ENCODE measurements at places on chromosomes 16 and 17.

DNA sequence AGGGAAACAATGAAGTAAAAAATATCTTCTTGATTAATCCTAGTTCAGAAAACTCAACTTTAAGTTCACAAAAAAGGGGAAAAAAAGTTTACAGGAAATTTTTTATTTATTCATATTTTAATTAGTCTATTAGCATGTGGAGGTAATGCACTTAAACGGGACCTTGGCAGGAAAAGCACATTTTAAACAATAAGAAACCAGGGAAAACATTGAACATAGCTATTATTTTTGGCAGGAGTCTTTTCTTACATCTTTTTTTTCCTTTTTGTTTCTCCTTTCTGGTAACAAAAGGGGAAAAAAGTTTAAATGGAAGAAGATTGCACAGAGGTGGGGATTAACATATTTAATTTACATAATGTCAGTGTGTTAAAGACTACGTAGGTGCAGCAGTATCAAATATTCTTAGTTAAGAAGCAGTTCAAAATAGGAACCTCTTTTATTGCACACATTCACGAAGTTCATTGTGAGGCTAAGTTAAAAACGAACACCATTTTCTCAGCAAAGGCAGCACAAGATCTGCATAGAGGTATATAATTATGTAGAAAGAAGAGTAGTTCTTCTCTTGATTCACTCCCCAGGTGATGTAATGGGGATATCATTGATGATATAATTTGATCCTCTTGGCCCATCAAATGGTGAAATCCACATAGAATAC is 940.5 kb downstream of the CDH11 start:
- no peak for DNase-seq

- DNase-seq, result no peak
These were observed 14.7 kb downstream of the LRRC75A start for GRCh38 chr17:16477255-16477654.

DNA sequence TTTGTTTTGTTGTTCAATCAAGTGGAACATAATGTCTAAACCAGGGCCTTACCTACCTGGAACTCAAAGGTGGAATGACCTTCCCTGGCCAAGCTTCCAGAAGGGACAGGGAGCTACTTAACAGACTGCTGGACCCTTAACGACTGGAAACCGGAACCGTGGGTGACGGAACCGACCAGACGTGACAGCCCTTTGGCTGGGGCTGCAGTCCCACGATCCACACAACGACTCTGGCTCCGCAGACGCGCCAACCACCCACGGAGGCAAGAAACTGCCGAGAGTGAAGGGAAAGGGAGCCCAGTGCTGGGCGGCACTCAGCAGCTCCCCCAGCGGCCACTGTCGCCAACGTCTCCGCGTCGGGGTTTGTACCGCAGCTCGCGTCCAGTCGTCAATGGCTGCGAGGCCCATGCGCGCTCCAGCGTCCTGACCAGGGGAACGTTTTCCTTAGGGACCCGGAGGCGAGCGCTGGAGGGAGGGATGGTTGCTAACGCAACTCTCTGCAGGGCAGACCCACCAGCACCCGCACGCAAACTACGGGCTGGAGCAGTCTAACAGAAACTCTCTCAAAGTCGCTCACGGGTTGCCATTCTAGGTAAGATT is 5.5 kb upstream of the KIF22 start:
- DNase-seq, result no peak

GRCh38 chr17:76726776-76727718 is at the start of gene METTL23:
TSS of gene METTL23 (plus strand) at chr17:76726839. CDS start at chr17:76729711, 2,872 bp downstream.
- peak; percentile 86 for DNase-seq

- no peak for DNase-seq
These were observed 257.6 kb downstream of the FOXL1 start for GRCh38 chr16:86835982-86836381.

GRCh38 chr17:81832608-81833159 is 407 bp downstream of the MCRIP1 start:
- no peak for DNase-seq

DNA sequence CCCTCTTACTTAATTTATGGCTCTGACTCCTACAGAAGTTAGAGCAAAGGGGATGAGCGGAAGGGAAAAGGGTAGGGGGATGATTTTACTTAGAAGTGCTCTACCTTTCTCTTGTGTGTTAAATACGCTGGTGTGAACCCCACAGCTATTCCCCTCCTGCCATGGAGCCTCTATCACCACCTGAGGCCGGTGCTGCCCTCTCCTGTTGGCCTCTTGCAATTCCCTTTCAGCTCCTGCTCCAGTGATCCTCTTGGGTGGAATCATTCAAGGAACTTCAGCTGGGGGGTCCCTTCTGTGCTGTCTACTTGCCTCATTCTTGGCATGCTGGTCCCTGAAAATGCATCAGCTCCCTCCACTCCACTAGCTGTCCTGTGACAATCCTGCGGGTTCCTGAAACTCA is 41.8 kb upstream of the CDH8 start:
- DNase-seq, result peak; percentile 40

GRCh38 chr16:27254262-27254811 is 14.2 kb downstream of the NSMCE1 start:
- DNase-seq, result no peak

DNA sequence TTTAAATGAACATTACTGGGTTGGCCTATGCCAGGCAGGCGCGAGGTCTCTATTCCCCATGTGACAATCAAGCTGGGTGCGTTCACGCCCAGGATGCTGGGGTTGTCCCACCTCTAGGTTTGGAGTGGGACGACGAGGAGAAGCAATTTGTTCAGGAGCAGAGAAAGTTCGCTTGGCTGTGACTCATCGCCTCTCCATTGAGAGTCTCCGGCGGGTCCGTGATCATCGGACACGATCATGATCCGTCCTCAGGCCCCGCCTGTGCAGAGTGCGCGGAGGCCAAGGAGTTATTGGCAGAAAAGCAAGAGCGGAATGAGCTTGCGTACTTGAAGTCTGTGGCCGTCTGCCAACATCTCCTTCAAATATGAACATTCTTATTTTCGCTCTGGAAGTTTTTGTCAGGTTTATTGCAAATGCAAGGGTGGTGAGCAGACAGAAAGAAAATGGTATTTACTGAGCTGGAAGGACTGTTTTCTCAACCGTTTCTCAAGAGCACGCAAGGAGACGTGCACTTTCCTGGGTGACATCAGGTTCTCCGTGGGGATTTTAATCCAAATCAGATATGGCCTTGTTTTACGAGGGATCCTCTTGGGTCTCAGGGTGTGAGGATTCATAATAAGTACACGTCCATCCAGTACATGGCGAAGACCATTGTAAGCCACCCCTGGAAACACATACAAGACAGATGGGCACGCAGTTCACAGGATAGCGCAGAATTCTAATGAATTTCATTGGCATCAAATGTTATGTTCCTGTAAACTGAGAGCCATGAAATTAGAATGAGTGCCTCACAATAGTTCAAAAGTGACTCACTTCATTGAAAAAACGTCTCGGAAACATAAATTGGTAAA is 70.1 kb upstream of the CREBBP start:
- no peak for DNase-seq

DNA sequence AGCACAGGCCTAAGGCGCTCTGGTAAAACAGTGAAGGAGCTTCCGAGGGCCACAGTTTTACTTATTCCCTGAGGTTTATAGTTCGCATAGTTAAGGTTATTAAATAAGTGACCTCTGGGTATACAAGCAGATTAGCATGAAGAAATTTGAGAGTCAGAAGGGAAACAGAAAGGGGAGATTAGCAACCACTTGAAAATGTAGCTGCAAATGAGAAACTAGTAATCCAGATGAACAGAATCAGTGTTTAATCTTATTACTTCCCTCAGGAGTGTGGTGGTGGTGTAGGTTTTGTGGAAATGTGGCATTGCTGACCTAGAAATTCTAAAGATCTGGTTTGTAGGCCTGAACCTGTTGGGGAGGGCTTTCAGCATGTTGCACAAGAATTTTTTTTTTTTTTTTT is 130.4 kb downstream of the CCDC182 start:
- DNase-seq, result no peak

DNA sequence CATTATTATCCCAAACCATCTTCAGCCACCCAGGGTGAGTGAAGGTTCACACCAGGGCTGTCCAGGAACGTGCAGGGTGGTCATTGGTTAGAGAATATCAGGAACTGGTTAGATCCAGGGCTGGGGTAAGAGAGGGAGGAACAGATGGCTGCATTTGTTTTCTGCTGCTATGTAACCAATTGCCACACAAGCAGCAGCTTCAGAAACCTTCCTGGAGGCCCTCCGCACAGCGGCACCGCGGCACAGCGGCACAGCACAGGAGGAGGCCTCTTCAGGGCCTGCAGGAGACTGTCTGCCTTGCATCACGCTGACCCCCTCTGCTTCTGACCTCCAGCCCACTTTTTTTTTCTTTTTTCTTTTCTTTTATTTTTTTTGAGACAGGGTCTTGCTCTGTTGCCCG is 86.1 kb downstream of the KCNJ12 start:
- DNase-seq, result no peak

All from Caco-2 (cell line).